Cortex of kidney (tissue), 1 donor: ENCODE measurements at places on chromosomes 7 and 10.

DNA sequence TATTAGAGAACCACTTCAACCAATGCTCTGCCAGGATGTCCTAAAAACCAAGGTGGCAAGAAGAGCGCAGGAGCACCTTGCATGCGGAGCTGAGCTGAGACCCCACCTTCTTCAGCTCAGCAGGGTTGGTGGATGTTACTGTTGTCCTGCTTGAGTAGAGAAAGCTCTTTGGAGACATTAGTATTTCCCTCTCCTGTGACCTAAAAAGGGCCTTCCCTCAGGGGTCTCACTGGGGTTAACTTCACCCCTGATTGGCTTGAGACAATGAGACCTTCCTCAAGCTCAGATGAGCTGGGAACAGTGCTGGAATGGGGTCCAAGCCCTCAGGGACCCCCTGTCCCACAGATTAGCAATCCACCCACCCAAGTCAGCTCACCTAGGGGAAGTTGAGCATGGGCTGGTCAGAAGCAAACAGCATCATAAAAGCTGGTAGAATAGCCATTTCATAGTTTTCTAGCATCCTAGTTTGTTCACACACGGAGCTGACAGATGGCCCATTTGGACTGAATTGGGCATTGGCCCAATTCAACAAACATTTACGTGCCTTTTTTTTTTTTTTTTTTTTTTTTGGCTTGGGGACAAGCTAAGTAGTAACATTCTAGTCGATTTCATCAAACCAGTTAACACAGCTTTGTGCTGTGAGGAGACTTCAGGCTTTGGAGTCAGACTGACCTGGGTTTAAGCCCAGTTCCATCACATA, 100.6 kb upstream of the HABP2 start:
- no peak for DNase-seq

DNA sequence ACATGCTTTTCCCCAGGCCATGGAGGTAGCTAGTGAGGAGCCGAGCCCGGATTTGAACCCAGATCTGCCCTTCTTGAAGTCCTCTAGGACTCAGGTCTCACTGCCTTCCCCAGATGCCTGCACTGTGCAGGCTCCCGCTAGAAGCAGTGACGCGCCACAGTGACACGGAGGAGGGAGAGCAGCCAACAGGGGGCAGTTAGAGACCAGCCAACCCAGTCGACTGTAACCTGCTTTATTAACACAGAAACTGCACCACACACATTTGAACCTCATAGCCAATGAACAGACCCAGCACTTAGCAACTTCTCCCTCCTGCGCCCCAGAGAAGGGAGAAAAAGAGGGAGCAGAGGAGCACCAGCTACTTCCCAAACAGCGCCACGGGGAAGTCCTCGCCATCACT, 27.4 kb downstream of the PILRA start:
- no peak for DNase-seq

DNA sequence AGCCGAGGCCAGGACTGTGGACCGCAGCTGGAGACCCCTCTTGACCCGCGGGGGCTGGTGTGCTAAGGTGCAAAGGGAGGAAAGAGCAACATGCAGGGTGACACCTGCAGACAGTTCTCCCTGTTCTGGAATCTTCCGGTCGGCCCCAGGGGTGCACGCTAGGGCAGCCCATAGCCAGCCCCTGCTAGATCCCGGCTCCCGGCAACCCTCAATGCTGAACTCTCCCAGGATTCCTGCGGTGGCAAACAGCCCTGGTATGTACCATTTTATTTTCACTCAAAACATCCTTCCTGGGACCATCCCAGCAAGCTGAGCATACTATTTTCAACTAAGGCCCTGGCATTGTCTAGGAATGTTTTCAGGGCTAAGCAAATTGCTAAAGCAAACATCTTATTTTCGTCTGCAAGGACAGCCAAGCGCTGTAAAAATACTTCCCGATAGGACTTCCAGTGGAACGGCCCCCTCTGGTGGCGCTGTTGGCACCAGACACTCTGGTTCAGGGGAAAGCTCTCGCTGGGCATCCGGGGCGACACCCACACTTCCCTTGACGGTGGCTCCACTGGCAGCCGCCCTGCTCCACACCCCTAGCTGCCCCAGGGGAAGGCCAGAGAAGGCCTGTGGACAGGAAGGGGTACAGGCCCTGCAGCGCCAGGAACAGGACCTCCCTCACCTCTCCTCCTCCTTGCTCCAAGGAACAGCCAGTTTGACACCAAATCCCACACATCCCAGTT, 99.4 kb downstream of the CTBP2 start:
- DNase-seq: no peak

GRCh38 chr10:101038484-101038883, 7.5 kb downstream of the SFXN3 start:
- no peak for DNase-seq

DNA sequence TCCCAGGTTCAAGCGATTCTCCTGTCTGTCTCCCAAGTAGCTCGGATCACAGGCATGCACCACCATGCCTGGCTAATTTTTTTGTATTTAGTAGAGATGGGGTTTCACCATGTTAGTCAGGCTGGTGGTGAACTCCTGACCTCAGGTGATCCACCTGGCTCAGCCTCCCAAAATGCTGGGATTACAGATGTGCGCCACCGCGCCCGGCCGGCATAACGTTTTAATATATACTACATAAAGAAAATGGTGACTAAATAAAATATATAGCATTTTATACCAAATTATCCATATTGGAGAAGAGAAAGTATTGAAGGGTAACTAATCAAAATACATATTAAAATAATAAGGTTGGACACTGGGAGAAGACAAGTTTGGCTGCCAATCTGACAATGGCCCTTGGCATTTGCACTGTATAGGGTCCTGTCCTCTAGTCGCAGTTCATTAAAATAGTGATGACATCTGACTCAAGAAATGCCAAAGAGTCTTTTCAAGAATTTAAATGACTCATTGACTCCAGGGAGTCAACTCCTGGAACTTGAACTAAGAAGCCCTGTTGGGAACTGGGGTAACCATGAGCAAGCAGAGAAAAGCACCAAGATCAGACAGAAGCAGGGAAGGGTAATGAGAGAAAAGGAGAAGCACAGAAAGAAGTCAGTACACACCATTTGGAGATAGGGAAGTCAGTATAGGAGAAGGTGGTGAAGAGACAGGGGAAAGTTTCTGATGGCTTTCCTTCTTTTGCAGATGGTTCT, 91.1 kb downstream of the CH25H start:
- no peak for DNase-seq

DNA sequence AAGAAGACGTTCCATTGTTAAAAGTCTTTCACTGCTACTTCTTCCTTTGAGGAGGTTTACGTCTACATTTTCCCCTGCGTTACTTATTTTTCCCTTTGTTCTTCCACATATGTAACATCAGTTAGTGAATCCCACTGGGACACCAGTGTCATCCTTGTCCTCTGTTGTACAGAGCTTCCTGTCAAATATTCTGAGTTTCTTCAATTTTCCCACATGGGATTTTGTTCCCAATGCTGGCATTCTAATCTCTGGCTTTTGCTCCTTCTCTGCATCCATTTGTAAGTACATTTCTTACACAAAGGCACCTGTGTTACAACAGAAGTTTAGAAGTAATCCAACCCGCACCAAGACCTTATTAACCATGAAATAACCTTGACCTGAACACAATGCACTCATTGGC, 627.4 kb upstream of the PFKP start:
- no peak for DNase-seq

DNA sequence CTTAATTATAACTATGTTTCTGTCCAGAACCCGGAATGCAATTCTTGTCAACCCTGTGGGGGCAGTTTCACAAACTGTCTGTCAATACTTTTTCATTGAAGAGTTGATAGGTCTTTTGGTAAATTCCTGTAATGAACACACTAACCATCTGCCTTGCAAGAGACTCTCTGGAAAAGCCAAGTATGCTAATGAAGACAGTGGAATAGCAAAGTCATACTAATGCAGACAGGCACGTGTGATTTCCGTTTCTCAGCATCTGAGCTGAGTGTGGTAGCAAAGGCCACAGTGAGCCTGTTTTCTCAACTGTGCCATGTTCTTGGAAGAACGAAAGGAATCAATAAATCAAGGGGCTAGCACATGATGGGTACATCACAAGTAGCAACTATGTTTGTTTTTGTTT, 494.1 kb upstream of the NRP1 start:
- DNase-seq: no peak

DNA sequence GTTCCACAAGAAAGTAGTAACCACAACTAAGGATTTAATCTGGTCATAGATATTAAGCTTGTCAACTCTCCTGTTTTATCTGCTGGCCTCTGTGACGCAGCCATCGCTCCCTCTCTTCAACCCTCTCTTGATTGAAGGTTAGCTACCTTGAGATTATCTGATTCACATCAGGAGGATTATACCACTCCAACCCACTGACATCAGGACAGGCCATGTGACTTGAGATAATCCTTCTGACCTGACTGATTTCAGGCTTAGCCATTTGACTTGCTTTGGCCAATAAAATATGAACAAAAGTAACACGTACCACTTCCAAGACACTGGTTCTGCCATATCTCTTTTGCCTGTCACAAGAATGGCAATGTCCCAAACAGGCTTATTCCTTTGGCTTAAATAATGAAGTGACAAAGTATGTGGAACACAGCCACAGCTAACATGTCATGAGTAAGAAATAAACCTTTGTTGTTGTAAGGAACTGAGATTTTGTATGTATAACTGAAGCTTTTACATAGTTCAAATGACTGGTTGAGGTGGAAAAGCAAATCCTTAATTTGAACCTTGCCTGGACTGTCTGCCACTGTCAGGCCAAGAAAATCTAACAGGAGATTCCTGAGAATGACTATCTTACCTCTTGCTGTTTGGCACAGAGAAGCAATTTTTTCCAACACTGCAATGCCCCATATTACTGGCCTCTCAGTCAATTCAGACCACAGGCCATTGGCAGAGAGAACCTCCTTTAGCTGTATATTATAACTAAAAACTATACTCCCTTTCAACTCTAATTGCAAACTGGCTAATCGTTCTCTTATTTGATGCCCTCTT, 13.9 kb downstream of the ZNF438 start:
- DNase-seq: no peak

DNA sequence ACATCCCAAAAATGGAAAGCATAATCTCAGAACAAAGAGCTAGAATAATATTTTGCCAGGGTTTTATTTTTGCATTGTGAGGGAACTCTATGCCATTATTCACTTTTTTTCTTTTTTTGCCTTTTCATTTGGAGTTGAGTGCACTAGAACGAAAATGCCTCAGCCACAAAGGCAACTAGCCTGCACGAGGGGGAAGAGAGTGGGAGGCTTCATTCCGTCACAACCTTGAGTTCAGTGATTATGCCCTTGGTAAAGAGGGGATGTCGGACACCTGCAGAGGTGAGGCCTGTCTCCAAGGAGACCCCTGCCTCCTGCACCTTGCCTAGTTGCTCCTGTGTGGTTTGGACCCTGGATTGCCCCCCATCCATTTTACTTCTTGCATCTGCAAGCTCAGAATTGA, 232.7 kb downstream of the TEX36 start:
- DNase-seq: no peak

DNA sequence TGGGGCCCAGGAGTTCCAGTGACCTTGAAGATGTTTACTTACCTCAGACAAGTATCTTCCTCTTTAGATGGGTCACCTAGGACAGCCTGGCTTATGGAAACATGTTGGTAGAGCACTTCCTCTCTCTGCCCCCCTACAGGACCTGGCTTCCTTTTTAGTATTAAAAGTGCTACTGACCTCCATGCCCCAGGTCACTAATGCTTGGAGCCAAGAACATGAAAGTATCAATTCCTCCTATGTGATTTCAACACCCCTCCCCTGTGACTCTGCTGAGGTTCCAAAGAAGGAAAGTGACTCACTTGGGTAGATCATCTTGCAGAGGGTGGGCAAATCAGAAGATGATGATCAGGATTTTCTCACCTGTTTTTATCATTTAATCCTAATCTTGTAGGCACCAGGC, 125.3 kb upstream of the CCDC6 start:
- DNase-seq: no peak

DNA sequence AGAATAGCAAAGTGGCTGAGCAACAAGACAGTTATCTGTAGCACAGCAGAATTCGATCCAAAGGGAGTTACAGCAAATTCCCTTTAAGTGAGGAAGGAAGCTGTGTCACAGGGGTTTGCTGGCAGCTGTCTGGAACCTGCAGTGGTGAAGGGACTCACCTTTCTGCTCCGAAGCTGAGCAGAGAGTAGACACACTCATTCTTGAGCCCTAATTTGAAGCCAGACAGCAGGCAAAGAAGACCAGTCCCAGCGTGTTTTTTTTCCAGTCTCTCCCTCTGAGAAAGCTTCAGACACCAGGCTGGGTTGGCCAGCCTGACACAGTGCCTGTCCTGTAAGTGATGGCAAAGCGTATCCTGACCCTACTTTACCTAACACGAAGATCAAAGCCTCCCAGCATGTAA, 210.7 kb downstream of the TRIL start:
- DNase-seq: no peak

DNA sequence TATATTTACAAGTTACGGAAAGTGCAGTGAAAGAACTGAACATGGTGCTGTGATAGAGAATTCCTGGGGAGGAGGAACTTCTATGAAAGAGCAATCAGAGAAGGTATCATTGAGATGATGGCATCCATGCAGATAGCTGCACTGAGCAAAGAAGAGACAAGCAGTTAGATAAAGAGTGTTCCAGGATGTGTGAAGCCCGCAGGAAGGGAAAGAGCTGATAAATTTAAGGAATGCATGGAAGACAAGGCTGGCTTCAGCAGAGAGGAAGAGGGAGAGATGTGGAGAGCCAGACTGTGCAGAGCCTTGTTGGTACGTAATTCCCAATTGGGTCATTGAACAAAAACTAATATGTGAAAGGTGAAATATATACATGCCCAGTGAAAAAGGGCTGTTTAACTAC, 538.9 kb downstream of the INHBA start:
- no peak for DNase-seq

DNA sequence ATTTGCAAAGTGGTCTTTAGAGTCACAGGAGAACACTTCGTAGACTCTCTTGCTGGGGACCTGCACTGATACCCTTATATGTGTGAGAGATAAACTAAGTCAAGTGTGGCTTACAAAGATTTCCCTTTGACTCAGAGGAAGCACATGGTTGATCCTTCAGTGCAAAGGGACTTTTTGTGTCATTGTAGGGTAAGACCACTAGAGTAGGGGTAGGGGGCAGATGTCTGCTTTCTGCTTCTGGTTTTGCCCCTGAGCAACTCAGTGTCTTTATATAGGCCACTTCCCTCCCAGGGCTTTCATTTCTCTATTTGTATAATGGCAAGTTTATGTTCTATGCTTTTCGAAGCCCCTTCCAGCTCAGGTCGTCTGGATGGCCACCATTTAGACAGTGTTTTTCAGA, 281.7 kb downstream of the SORCS3 start:
- DNase-seq: no peak

DNA sequence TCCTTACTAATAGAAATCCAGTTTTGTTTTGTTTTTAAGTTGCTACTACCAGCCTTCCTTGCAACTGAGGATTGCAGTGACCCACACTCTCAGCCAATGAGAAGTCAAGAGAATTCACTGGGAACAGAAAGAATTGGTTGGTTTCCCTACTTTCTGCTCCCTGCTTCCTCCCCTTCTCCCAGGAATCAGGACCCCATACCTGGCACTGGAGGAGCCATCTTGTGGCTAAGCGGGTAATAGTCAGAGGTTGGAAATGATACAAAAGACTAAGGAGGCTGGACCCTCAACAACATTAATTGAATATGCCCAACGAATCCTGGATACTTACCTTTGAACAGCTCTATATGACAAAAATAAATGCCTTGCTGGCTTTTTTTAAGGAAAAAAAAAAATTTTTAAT, 6.3 kb downstream of the TMEM176A start:
- no peak for DNase-seq
